Body of pancreas (tissue), 4 donors: ENCODE measurements at places on chromosomes 6 and 20.

DNA sequence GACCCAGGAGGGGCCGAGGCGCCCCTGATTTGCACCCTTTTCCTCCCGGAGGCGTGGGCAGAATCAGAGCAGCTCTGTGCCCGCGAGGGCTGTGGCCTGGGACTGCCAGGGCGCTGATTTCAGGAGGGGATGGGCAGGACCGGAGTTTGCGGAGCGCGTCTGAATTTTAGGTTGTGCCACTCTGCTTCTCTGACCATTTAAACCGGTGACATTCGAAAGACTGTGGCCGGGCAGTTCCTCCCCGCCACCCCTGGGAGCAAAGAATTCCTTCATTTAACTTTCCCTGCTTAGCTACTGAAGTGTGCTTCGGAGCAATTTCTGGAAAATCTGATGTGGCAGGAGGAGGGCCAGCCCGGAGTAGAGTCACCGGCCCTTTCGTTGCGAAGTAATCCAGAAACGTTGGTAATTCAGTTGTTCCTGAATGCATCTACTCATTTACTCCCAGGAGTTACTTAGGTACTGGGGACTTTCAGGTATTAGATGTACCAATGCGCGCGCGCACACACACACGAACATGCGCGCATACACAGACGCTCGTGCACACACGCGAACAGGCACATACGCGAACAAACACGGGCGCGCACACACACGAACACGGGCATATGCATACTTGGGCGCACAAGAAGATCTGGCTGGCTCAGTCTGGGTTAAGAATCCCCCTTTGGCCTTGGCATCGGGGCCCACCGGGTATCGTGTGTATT, 568 bp downstream of the CCDC170 start:
- peak overlapping the region; percentile 76 for H3K27ac ChIP-seq
- H3K4me1 ChIP-seq, result peaks cover 15% of the 10 kb centered on the region
- H3K4me3 ChIP-seq, result peak overlapping the region; percentile 57
- DNase-seq, result no peak

GRCh38 chr6:132084811-132085509, 133.8 kb upstream of the CCN2 start:
- peak overlapping the region; percentile 61 for H3K27ac ChIP-seq
- DNase-seq, result no peak
- H3K4me3 ChIP-seq, result no peak overlapping the region
- no peaks in the 10 kb centered on the region for H3K36me3 ChIP-seq

- H3K27me3 ChIP-seq, result no peaks in the 10 kb centered on the region
- peaks cover 7% of the 10 kb centered on the region for H3K4me1 ChIP-seq
- H3K27ac ChIP-seq, result no peak overlapping the region
- DNase-seq, result no peak
- H3K4me3 ChIP-seq, result no peak overlapping the region
Measured at GRCh38 chr20:59046862-59047261, 4.3 kb upstream of the PRELID3B start.

DNA sequence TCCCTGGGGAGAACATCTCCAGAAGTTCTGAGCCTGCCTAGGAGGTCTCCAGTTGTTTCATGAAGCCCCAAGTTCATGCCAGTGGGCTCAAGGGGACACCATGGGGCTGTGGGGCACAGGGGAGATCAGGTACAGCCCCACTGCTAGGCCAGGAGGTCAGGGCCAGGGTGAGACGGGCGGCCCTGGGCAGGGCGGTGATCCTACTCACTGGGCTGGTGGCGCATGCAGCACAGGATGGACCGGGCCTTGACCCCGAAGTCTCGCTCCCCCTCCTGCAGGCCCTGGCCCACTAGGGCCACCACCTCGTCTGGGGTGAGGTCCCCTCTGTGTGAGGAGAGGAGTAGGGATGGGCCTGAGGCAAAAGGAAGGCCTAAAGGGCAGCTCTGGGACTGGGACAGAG, 26.1 kb downstream of the ADA start:
- H3K27ac ChIP-seq, result no peak overlapping the region
- no peaks in the 10 kb centered on the region for H3K4me1 ChIP-seq
- no peaks in the 10 kb centered on the region for H3K36me3 ChIP-seq
- DNase-seq, result no peak

GRCh38 chr6:167311286-167311685, 13.6 kb upstream of the TTLL2 start:
- no peaks in the 10 kb centered on the region for H3K27me3 ChIP-seq
- H3K27ac ChIP-seq, result no peak overlapping the region
- H3K4me1 ChIP-seq, result no peaks in the 10 kb centered on the region
- H3K36me3 ChIP-seq, result no peaks in the 10 kb centered on the region
- no peak overlapping the region for H3K4me3 ChIP-seq

- no peaks in the 10 kb centered on the region for H3K27me3 ChIP-seq
- H3K27ac ChIP-seq, result peak overlapping the region; percentile 54
- H3K36me3 ChIP-seq, result no peaks in the 10 kb centered on the region
Measured at GRCh38 chr6:130019326-130020072, 1.1 kb downstream of the L3MBTL3 start.

GRCh38 chr6:32116674-32117073, 7.5 kb upstream of the TNXB start:
- H3K4me1 ChIP-seq, result peaks cover 18% of the 10 kb centered on the region
- no peaks in the 10 kb centered on the region for H3K36me3 ChIP-seq
- no peak overlapping the region for H3K27ac ChIP-seq
- no peaks in the 10 kb centered on the region for H3K27me3 ChIP-seq

GRCh38 chr6:86937219-86938079, at the start of gene HTR1E:
TSS of gene HTR1E (plus strand) at chr6:86937528. CDS start at chr6:87015335, 77,807 bp downstream.
- peak; percentile 72 for DNase-seq
- peaks cover 8% of the 10 kb centered on the region for H3K4me1 ChIP-seq
- H3K27ac ChIP-seq, result no peak within 1 kb of the TSS
- H3K4me3 ChIP-seq, result no peak within 1 kb of the TSS
- H3K36me3 ChIP-seq, result no peaks in the 10 kb centered on the region
- H3K27me3 ChIP-seq, result no peaks in the 10 kb centered on the region

DNA sequence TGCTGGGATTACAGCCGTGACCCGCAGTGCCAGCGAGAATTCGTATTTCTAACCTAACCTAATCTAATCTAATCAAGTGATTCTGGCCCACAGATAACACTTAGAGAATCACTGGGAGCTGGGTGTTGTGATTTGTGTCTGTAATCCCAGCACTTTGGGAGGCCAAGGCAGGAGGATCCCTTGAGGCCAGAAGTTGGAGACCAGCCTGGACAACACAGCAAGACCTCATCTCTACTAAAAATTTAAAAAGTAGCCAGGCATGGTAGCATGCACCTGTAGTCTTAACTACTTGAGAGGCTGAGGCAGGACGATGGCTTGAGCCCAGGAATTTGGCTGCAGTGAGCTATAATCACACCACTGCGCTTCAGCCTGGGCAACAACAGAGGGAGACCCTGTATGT, 21.4 kb upstream of the NCOA3 start:
- H3K4me1 ChIP-seq, result no peaks in the 10 kb centered on the region
- no peak overlapping the region for H3K27ac ChIP-seq
- no peaks in the 10 kb centered on the region for H3K27me3 ChIP-seq
- no peaks in the 10 kb centered on the region for H3K36me3 ChIP-seq
